Stimulated activated CD4-positive, alpha-beta T cell treated with anti-CD3 and anti-CD28 coated beads, Interleukin-4, amount 100 ng/mL, for 4 hours (primary cell): ENCODE measurements at places on chromosomes 7 and 10.

DNA sequence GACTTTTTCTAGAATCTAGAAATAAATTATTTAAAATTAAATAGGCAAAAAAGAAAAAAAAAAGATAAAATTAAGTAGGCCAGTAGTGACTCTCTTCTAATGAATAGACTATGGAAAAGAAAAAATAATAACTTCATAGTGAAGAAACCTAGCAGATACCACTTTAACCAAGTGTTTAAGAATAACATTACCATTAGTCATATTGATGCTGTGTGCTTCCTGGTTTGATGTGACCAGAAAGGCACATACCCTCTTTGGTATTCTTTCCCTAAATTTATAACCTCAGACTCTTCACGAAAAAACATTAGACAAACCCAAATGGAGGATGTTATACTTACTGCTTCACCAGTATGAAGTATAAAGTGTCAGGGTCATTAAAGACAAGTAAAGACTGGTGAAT is 42.6 kb downstream of the KIF20B start:
- DNase-seq = no peak

- DNase-seq = no peak
Observed at GRCh38 chr7:5478568-5479430, 55.2 kb upstream of the TNRC18 start.

GRCh38 chr10:21860718-21861117 is 142.8 kb downstream of the DNAJC1 start:
- no peak for DNase-seq

DNA sequence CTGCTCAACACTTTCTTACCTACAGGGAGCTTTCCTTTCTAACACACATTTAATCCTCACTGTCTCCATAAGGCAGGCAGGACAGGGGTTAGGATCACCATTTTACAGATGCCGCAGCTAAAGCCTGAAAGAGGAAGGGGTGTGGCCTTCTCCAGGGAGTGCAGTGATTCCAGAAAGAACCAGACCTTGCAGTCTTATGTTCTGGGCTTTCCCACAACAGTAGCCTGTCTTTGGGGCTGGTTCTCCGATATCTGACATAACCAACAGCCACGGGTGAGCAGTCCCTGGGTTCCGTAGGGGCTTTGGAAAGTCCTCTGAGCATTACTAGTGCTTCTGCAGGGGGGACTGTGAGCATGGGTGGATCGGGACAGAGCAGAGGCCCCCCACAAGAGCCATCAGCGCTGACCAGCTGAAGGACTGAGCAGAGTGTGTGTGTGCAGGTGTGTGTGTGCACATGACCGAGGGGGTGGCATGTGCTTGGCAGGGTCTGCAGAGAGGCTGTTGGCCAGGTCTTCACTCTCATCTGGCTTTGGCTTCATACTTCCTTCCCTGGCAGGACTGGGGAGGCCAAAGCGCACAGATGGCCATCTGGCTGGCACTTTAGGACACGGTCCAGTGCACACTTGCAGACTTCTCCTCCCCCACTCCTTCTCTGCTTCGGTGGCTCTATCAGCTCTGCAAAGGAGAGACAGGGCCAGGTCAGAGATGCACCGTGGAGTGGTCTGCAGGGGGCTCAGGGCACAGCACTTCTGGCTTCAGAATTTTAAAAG is 400.3 kb downstream of the RPS24 start:
- DNase-seq = no peak

DNA sequence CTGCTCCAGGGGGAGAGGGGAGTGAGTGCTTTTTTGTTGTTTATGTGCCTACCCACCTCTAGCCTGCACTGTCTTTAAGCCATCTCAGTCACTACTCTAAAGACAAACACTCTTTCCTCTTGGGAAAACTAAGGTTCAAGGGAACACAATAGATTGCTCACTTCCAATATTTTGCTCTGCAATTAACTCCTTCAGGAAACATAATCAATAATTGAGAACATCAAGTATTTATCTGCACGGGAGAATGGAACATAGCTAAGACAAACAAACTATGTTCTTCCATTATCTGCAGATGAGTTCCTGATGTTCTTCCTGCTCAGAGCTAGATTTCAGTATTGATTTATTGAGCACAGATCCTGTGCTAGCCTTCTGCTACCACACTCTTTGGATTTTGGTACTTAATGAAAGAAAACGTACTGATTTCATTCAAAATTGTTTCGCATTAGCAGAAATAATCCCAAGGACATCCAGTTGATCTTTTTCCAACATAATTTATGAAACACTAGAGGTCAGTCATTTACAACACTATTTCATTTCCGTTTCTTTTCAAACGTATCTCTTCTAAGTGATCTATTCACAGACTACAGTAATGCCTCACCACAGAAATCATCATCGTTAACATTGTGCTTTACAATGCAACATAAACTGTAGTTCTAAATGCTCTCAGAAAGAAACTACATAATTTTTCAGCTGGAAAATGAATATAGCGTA is 8.3 kb downstream of the NEBL start:
- DNase-seq = no peak

DNA sequence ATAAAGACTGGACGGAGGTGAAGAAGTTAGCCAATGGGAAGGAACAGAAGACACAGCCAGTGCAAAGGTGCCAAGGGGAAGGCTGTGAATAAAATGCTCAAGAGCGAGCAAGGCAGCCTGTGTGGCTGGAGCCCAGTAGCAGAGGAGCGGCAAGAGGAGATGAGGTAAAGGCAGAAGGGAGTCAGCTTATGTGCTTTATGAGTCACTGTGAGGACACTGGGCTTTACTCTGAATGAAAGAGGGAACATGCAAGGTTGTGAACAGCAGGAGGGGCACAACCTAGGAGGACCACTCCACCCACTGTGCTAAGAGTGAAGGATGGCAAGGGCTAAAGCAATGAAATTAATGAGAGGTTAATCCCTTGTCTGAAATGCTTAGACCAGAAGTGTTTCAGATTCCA is 129.0 kb upstream of the ODAD2 start:
- DNase-seq = no peak

DNA sequence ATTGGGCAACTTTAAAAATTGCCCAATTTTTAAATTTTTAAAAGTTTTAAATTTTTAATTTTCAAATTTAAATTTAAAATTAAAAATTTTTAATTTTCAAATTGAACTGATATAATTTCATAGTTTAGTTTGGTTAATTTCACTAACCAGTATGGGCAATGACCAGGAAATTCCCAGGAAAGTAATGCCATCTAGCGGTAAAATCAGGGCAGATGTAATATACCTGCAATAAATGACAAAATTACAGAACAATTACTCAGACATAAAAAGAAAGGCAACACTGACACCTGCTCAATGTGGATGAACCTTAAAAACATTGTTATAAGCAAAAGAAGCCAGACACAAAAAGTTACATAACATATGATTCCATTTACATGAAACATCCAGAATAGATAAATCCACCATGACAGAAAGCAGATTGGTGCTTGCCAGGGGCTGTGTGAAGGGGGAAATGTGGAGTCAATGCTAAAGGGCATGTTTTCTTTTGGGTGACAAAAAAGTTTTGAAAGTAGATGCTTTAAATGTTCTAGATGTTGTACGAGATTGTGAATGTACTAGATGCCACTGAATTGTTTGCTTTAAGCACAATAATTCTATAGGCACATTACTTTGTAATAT is 28.6 kb upstream of the SLC16A12 start:
- no peak for DNase-seq

GRCh38 chr7:33639552-33640197 is 265.7 kb upstream of the BMPER start:
- DNase-seq = no peak

DNA sequence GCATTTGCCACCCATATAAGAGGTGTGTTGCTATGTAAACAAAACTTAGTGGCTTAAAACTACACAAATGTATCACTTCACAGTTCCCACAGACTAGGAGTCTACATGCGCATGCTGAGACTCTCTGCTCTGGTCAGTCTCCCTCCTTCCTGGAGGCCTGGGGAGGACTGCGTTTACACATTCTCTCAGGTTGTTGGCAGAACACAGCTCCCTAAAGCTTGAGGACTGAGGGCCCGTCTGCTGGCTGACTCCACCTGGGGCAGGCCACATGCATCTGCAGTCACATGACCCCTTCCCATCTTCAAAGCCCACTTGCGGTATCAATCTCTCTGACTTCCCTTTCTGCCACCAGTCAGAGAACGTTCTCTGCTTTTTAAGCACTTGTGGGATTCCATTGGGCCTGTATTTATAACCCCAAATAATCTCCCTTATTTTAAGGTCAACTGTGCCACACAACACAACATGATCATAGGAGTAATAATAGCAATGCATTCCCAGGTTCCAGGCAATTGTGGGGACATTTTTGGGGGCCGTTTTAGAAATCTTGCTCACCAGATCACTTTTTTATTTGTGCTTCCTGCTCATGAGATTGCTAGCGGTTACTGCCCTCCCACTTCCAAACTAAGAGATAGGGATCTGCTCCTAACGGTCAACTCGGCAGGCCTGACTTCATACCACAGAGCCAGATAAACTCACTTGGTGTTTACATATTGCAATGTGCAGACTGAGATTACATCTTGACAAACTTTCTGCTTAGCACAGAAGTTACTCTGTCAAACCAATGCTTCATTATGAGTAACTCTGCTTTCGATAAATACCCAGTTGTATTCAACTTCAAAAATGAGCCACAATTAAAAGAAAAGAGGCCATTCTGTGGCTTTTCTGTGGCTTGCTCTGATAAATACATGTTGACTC is 96.3 kb downstream of the ALOX5 start:
- no peak for DNase-seq

DNA sequence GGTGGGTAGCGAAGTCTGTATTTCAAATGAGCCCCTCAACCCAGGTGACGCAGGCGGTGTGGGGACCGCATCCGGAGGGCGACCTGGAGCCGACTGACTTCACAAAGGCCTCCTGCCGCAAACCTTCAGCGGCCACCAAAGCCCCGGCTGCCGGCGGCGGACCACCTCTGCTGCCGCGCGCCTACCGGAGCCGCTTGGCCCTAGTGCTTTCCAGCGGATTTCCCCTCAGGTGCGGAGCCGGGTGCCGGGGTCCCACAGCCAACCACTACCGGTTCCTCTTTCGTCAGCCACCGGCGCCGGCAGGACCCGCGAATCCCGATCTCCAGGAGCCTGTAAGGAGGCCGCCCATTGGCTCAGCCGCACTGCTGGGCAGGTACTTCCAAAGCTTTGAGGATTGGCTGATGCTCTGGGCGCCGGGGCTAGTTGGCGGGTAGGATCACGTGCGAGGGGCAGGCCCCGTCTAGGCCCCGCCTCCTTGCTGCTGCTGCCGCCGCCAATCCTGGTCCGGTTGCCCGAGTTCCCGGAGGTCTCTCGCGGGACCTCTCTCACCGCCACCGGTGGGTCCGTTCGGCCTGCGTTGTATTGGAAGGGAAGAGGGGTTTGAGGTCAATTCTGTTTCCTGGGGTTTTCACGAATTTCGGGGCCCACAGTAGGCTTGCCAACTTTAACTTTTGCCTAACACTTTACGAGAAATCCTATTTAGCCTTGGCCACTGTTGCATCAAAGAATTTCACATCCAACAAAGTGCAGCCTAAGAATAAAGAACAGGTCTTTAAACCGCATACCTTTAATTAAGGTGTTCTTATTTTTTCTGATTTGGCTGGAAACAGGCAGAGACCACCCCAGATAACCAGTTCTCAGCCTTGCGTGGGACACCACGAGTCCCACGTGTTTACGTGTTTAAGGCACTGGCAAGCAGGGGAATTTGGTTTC is at the start of gene GSTO2:
Gene GSTO2 (plus strand): TSS at position 472 of the 933 bp plus-strand sequence. CDS start 5,732 bp downstream, outside the sequence.
- DNase-seq = peak; percentile 99

DNA sequence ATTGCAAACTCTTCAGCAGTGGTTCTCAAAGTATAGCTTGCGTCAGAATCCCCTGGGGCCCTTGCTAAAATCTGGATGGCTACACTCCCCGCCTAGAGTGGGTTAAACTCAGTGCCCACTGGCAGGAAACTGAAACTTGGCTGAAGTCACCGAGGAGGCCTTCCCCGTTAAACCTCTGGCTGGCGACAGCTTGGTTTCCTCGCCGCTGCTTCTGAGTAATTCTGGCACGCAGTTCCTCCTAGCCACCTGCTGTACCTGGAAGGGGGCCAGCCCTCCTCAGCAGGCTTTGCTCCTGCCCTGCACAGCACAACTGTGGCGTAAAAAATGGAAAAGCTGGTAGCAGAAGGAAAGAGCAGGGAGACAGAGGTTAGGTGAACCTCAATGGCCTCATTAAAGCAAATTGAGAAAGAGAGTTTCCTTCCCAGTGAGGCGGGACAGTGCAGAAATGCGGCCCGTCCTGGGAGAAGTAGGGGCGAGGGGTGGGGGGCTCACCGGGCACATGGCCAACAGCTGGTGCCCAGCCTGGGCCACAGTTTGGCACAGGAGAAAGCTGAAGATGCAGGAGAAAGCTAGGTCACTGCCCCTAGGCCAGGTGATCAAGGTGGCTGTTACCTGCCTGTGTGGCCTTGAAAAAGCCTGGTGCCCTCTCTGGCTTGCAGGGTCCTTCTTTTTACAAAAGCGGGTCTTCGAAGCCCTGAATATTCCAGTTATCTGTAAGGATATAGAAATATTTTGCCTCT is 46.6 kb downstream of the ALOX5 start:
- DNase-seq = peak; percentile 63
